Stimulated activated CD4-positive, alpha-beta T cell treated with anti-CD3 and anti-CD28 coated beads, Interleukin-2, amount 100 ng/mL, for 24 hours (primary cell): ENCODE measurements at places on chromosomes 7 and 10.

GRCh38 chr10:63719226-63719856 lies 198.1 kb downstream of the REEP3 start:
- DNase-seq = no peak

DNA sequence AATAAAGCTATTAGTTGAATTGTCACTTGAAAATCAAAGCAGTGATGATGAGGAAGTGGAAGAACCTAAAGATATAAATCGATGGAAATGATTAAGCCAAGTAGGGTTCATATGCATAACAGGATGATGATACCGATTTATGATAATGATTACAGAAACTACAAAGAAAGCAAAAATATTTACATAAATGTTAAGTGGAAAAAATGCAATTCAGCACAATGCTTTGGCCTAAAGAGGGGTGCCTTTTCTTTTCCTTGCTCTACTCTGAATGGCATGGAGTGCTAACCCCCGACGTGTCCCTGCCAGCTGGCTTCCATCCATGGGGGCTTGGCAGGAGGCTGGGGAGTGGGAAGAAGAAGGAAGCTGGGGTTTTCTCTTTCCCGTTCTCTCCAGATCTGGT lies 240.3 kb downstream of the GATA3 start:
- no peak for DNase-seq

- DNase-seq = no peak
Measured at GRCh38 chr7:30869794-30870611, 41.6 kb upstream of the AQP1 start.

GRCh38 chr10:6674291-6674690 lies 94.2 kb upstream of the PRKCQ start:
- DNase-seq = no peak

DNA sequence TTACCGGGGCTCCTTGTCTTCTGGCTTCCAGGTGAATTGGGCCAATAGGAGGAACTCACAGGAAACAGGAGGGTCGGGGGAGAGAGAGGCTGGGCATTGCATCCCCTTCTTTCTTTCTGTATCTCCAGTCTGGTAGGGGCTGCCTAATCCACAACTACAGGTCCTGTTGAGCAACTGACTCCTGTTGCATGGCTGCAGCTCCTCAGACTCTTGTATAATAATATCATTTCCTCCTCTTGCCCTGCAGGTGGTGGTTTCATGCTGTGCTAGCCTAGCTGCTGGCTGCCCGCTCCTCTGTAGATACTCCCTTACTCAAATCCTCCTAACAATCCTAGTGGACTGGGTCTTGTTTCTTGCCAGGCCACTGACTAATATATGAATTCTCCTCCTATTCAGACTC lies 276.5 kb upstream of the SMIM30 start:
- DNase-seq = no peak

DNA sequence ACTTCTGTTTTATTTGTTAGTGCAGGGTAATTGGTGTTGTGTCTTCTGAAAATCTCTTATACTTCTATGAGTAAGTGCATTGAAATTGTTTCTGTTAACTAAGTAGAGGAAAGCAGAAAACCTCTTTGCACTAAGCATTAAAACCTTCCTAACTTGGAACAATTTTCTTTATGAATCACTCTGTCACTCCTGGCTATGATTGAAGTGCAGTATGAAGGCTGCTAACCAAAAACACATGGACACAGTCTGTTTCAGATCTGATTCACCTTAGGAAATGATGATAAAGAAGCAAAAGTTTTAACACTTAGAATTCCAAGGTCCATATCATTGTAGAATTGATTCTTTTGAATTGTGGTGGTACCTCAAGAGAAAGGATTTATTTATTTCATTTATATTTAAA lies 41.9 kb downstream of the MET start:
- no peak for DNase-seq

DNA sequence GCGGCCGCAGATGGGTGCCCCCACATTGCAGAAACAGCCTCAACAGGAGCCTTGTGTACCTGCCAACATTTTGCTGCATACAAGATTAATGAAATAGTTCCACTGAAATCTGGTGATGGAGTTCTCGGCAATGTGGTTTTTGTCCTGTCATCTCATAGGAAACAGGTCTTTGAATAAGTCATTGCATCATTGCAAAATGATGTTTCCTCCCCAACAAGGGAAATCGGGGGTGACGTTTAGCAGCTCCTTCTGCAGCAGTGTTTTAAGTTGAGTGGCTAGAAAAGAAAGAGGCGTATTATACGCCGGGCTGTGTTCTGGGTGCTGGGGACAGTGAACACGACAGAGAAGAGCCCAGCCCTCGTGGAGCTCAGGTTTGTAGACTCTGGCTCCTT lies 177.0 kb downstream of the PRKAG2 start:
- no peak for DNase-seq

- DNase-seq = no peak
Measured at GRCh38 chr7:378041-378420, 88.1 kb downstream of the FOXL3 start.

- DNase-seq = no peak
Measured at GRCh38 chr10:84407388-84408049, 79.1 kb downstream of the CCSER2 start.

DNA sequence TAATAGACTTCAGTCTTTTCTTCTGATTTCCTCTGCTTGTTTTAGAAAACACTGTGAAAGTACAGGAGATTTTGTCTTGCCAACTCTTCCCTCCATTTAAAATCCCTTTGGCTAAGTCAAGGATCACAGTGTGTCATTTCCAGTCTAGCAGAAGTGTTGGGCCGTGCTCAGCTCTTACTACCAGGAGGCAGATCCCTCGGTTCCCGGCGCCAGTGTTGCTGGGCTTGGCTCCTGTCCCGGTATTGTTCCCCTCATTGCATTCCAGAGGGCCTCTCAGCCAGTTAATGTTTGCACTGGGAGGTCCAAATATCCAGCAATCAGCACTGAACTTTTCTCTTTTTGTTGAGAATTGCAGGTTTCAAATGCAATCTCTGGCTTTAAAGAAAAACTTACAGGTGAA lies 612.1 kb upstream of the MGMT start:
- DNase-seq = no peak

DNA sequence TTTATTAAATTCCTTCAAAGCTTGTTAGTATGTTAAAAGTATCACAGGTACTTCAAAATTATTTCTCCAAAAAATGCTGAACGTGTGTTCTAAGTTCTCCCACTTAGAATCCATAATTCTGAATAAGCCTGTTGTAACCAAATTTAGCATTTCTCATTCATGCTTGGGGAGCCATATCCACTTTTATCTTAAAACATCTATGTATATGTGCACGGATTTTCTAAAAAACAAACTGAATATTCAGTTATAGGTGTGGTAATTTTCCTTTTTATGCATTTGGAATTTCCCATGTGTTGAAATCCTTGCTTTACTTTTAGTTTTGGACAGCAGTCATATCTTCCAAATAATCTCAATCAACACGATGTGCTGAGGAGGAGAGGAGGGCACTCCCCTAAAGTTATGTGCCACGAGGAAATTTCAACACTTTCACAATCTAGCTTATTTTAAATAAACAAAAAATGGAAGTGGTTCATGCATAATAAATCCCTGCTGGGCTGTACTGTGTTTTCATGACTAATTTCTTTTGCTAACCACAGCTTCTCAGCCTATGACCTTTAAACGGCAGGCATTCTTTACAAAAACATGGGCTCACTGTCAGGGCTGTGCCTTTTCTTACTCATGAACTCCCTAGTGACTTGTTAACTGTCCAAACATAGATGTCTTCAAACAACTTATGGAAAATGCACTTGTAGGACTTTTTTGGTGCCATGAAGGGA lies 380.3 kb upstream of the SEMA3C start:
- no peak for DNase-seq

DNA sequence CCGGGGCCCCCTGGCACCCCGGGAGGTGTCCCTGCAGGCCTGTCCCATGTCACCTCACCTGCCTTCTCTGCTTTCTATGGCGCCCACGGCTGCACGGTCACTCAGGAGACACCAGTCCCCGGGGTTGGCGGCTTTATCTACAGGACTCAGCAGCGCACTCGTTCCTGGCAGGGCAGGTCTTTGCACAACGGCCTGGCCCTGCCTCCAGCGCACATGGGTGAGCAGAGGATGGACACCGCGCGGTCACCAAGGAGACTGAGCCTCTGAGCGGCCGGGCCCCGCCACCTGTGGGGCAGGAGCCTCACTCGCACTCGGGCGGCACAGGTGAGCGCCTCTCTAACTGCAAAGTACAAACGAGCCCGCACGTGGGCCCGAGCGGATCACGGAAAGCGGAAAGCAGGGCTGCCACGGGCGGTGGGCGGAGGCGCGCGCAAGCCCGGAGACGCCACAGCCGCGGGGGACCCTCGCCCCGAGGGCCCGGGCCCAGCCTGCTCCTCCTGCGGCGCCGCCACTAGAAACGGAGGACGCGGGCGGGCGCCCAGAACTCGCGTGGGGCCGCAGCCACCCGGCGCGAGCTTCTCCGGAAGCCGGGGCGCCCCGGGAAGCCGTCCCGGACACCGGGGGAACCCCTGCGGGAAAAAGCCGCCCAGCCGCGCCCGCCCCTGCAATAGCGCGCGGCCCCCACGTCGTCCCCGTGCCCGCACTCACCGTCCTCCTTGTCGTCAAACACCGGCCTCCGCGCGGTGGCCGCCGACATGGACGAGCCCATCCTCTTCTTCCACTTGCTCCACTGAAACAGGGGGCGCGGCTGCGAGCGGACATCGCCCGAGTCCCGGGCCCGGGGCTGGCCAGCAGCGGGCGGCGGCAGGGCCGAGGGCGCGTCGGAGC lies 642 bp downstream of the STK32C start:
- DNase-seq = peak; percentile 43

- DNase-seq = no peak
Measured at GRCh38 chr10:122419016-122419415, 35.4 kb upstream of the ARMS2 start.

GRCh38 chr7:139602143-139602722 lies 78.7 kb downstream of the CLEC2L start:
- DNase-seq = no peak

- no peak for DNase-seq
Measured at GRCh38 chr10:104233817-104234216, 1.7 kb upstream of the CFAP43 start.

GRCh38 chr7:157669768-157670351 lies 333.1 kb downstream of the DNAJB6 start:
- DNase-seq = no peak

GRCh38 chr7:150451833-150452461 lies 1.5 kb downstream of the GIMAP8 start:
- DNase-seq = peak; percentile 50

DNA sequence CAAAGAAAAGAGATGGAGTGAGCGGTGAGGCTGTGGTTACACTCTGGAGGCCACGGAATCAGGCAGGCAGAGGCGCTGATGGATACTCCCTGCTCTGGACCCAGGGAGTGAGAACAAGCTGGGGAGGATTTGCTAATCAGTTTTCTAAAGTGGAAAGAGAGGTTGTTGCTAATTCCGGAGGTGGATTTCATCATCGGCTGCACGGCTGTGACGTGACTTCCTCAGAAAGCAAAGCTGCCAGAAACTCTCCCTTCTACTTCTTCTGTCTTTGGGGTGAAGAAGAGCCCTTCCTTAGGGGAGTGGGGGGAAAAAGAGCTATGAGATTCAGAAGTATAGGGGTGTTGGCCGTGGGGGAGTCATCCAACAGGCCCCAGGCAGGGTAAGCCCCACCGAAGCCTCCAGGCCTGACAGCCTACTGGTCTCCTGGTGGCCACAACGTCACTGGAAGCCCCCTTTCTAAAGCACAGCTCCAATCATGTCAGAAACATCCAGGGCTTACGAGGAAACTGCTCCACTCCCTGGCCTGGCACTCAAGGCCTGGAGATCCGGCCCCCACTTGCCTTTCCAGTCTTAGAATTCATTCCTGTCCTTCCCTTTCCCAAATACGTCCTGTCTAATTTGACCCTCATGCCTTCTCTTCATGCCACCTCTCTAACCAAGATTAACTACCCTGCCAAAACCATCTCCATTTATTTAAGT lies 114.5 kb downstream of the HIP1 start:
- DNase-seq = no peak

- DNase-seq = no peak
Measured at GRCh38 chr7:152145853-152146466, 120.5 kb downstream of the GALNT11 start.

DNA sequence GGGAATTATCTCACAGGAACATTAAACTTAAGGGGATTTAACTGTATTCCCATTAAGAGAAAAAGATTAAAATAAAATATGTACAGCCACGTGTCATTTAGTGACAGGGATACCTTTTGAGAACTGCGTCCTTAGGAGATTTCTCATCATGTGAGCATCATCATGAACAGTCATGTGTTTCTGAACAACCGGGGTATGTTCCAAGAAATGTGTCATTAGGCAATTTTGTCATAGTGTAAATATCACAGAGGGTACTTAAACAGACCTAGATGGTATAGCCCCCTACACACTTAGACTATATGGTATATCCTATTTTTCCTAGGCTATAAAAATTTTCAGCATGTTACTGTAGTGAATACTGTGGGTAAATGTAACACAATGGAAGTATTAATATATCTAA lies 840.3 kb downstream of the CNTNAP2 start:
- no peak for DNase-seq

- DNase-seq = no peak
Measured at GRCh38 chr10:11849911-11850310, 26.8 kb downstream of the PROSER2 start.

DNA sequence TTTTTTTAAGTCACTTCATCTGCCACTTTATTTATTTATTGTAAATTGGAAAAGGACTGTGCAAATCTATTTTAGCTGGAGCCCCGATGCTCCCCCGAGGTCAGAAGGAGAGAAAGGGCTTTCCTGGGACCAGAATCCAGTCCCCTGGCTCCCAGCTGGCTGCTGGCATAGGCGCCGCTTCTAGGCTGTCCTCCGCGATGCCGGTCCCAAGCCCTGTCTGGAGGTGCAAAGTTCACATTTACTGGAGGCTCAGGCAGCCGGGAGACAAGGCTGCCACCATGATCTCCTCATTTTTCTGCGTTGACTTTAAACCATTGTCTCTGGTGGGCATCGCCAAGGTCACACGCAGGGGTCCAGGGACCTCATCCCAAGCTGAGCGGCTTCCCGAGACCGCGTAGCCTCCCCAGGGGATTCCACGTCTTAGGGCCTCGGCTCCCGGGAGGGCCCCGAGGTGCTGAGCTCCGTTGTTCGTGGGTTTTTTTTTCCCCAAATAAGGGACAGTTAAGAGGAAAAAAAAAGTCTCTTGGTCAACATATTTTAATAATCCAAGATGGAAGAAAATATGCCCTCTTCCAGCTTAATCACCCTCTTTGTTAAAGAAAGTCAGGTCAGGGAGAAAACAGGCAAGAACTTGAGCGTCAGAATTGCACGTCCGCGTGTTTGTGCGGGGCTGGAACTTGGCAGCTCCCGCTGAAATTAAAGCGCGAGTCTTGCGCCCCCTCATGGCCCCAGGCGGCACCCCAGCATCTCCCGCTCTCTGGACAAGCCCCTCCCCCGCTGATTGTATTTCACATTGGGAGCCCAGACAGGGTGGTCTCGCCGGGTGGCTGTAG lies 11.9 kb downstream of the RGR start:
- DNase-seq = peak; percentile 45

GRCh38 chr10:6144406-6145165 lies 55.8 kb downstream of the RBM17 start:
- DNase-seq = peak; percentile 87
